Kasumi-1 (cell line): ENCODE measurements at places on chromosomes 1 and 21.

DNA sequence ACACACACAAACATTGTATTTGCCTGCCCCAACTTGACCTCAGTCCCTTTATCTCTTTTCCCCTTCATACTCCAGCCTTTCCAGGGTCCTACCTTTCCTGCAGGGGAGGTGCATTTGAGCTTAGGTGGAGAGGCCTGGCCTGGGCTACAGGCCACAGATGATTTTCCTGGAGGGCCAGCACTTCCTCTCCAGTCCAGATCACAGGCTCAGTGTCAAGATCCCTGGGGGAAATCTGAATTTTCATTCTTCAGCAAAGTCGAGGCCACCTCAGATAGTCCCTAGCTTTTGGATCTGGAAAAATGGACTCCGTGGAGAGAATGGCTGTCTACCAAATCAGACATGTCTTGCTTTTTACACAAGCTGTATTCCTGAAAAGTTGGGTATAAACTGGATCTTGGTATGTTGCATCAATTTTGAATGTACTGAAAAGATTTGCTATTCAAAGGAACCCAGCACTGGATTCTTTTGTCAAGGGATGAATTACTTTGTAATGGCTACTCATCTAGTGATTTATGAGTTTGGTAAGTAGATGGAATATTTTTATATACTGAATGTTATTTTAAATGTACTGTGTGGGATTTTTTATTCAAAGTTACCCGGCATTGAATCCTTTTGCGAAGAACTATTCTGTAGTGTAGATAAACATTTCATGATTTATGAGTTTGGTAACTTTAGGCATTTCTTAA is 78.7 kb downstream of the DDR2 start:
- DNase-seq = no peak

GRCh38 chr21:39175154-39175553 is 8.1 kb downstream of the PSMG1 start:
- DNase-seq = peak; percentile 12

GRCh38 chr1:109570414-109570813 is 22.0 kb downstream of the GNAI3 start:
- no peak for DNase-seq

- DNase-seq = peak; percentile 62
Observed at GRCh38 chr1:236868625-236869467, 73.8 kb downstream of the MTR start.

DNA sequence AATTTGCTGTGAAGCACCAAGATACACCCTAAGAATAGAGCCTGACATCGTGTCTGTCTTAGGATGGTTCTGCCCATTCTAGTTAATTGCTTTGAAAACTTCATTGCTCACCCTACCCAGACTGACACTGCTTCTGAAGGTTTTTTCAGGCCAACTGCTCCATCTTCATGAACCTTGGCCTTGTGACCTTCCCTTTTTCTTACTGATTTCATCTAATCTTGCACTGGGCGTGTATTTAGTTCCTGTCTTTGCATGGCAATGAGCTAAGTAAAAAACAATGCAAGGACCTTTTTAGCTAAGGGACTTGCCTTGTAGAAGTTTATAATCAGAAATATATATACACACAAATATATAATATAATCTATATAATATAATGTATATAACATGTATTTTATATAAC is 108.0 kb downstream of the PBX1 start:
- no peak for DNase-seq

DNA sequence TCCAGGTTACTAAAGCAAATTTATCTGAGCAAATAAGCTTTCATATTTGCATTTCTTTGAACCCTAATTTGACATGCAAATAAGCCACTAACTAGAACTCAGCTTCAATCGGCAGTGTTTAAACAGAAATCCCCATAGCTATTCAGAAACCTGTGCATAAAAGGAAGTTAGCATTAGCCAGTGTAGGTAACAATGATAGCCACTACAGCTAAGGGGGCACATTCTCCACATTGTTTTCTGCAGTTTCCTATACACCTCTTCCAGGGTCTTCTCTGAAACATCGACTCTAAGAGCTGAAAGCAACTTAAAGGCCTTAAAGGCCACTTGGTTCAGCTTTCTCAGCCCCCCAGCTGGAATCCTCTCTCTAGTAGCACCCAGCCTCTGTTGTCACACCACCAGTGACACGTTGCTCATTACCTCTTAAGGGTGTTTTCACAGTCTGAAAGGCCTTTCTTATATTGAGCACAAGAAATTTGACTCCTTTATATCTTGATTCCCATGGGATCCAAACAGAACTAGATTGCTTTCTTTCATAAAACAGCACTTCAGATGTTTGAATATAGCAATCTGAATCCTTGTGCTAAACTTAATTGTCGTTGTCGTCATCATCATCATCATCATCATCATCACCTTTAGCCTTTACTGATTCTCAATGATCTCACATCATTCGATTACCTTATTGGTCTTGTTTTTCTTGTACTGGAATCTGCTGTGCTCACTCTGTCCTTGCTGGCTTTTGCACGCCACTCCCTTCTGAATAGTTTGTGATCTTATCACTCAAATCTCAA is 93.9 kb upstream of the DAB1 start:
- no peak for DNase-seq

DNA sequence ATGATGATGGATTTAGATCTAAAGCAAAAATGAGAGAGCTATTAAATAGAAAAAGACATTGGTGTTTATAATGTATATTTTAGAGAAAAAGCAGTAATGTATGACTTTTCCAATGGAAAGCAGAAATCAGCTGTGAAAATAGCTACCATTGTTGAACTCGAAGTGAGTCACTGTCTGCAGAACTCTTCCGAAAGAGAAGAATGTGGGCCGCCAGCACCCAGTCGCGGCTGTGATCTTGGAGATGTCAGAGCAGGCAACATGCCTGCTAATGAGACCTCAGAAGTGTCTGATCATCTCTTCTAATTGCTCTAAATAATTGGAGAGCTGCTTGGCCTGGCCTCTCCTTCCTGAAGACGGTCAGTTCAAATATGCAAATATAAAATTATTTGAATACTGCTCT is 333.6 kb upstream of the RUNX1 start:
- no peak for DNase-seq

DNA sequence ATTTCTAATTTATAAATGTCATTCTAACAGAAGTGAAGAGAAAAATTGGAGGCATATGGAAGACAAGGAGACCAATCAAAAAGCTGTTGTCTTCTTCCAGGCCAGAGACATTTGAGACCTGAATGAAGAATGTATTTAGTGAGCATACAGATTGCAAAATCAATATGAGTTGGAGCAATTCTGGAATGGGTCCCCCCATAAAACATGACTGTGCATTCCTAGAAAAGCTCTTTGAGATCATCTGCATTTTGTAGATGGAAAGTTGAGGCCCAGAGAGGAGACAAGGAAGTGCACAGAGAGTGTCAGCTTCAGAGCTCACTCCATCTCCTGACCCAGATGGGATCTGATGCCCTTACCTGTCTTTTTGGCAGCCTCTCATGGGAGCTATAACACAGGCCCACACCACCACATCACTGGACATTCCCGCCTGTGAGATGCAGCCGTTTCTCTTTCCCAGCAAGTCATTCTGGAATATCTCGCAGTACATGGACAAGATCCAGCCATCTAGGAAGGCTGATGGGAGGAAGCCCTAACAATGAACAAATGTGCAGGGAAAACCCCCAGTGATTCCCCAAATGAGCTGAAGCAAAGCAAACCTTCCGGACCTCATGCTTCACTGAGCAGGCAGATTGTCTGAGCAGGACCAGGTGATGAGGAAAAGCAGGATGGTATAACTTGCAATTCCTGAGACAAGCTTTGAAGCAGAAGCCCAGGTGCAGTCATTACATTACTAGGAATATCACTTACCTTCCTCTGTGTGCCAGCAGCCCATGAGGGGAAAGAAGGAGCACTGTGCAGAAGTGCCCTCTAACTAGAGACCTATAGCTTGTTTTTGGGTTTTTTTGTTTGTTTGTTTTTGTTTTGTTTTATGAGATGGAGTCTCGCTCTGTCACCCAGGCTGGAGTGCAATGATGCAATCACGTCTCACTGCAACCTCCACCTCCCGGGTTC is 445.6 kb downstream of the PLPP3 start:
- no peak for DNase-seq

DNA sequence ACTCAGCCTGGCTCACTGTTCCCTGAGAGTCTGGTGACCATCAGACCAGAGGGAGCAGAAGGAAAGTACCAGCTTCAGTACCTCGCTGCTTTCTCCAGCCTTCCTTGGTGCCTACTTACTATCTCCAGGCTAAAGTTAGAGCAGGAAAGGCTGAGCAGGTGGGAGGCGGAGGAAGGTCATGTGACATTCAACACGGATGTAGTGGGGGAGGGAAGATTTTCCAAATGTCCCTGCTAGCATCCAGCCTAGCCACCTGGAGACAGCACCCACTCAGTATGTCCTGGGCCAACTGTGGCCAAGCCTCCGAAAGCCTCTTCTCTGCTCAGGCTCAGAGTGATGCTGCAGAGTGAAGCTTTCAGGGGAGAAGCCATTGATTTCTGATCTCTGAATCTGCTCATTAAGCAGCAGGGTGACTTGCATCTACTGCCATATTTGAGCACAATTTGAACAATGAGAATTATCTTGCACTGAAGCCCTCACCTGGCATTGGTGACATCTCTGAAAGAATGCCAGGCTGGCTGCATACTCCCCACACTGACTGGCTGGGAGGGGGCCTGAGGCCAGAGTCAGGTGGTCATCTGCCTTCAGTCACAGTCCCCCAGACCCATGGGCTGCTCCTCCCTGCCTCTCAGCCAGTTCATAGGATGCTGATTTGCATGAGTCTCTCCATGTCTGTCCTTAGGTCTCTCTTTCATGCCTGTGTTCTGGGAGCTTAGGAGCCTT is 86.2 kb downstream of the KCND3 start:
- no peak for DNase-seq
